ENCODE measurements at places on chromosomes 6 and 20.

DNA sequence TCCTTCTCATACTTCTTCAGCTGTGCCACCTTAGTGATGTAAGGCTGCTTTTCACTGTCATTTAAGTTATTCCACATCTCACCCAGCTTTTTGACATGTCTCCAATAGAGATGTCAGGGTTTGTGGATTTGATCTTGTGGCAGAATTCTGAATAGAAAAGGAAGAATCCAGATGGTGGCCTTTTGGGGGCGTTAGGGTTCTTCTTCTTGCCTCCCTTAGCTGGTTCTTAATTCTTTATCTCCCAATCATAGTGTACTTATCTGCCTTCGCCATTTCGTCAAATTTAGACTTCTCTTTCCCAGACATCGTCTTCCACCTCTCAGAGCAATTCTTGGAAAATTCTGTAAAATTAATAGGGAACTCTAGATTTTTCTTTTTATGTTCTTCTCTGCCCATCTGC is 422.9 kb downstream of the GJA1 start:
- DNase-seq: no peak

DNA sequence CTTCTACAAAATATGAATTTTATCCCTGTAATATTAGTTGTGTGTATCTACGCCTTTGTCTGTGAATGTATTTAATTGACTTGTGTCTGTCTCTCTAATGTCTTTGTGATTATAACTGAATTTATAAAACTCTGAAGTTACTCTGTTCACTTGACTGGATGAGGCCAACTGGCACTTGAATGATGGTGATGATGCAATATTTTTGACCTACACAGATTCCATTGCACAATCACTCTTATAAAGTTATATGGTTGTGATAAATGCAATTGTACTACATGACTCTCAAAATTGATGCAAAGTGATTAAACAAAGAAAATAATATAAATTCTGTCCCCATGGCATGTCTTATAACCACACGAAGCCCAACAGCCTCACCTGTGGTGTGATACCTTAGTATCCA is 287.3 kb upstream of the PLN start:
- DNase-seq: no peak

GRCh38 chr6:36089048-36089447 is 41.3 kb upstream of the MAPK13 start:
- no peak for DNase-seq

DNA sequence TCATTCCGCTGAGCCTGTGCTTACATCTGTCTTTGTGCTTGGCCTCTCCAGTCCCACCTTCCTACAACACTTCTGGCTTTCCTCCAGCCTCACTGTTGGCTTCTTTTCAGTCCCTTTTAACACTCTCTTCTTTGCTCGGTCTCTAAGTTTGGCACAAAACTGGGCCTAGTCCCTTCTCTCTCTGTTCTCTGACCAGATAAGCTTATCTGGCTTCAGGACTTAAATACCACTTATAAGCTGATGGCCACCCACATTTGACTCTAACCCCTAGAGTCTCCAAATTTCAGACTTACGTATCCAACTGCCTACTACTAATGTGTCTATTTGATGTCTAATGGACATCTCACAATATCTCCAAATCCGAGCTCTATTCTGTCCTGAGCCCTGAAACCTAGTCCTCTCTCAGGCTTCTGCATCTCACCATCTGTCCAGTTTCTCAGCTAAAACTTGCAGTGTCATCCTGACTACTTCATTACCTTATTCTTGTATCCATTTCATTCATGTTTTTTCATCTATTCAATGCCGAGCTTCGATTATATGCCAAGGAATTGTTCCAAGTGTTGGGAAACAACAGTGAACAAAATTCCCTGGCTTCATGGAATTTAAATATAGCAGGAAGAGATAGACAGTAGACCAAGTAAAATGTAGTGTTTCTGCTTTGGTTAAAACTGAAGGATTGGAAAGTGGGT is 40.1 kb downstream of the TBPL1 start:
- DNase-seq: no peak

- DNase-seq: no peak
Observed at GRCh38 chr6:147384029-147384428, 124.5 kb upstream of the SAMD5 start.

DNA sequence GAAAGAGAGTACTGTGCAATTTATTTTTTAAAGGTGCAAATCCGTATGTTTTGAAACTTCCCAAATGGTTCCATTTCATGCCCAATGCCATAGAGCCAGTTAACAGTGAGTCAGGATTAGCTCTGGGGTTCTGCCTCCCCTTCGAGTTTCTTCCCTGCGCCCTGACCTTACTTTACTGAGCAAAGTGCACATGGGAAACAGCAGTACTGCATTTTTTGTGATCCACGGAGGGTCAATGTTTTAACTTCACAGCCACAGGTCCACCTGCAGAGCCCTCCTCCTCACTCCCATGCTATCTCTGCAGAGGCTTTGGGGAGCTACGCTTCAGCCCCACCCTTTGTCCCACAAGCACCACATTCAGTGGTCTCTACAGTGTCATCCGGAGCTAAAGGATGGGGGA is 44.0 kb upstream of the CNKSR3 start:
- no peak for DNase-seq

DNA sequence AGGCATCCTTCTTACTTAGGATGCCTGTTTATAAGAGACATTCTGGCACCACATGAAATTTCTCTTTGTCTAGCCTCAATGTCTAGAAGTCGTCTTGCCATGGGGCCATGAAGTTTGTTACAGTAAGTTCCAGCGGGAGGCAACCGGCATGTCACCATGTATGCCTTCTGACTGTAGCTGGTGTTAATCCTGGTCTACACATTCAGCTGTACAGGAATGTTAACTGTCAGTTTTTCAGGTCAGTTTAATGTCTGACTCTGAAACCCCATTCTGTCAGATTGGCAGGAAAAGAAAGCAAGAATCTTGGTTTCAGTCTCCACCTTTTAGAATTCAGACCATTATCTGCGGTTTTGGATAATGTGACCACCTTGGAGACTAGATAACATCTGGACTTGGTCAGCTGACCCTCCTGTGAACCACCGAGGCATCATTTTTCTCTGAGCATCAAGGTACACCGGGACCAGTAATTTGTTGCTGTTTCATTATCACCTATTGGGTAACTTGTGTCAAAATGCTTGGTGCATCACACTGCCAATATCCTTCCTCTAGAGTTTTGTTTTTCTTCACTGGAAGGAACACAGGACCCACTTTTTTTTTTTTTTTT is 228.7 kb downstream of the DOK5 start:
- DNase-seq: no peak

- no peak for DNase-seq
Observed at GRCh38 chr6:53581856-53582255, 37.0 kb upstream of the GCLC start.

GRCh38 chr20:20498076-20498861 is 130.4 kb downstream of the INSM1 start:
- DNase-seq: no peak

DNA sequence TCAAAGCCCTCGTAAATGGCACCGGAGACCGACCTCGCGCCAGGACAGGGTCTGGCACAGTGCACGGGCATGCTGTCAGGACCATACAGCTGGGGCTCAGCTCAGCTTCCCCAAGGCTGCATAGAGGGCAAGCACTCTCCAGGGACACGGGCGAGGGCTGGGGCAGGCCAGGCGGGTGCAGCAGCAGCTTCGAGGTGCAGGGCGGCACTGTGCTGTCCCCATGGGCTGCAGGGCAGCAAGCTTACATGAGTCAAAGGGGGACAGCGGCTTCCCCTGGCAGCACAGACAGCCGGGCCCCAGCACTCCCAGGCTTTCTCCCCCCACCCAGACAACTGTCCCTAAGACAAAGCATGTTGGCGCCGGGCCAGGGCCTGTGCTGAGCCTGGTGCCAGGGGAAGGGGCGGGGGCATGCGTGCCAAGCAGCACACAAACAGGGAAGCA is 25.7 kb downstream of the PSMG4 start:
- DNase-seq: no peak

- DNase-seq: no peak
Observed at GRCh38 chr6:165825256-165825815, 162.3 kb upstream of the PDE10A start.

DNA sequence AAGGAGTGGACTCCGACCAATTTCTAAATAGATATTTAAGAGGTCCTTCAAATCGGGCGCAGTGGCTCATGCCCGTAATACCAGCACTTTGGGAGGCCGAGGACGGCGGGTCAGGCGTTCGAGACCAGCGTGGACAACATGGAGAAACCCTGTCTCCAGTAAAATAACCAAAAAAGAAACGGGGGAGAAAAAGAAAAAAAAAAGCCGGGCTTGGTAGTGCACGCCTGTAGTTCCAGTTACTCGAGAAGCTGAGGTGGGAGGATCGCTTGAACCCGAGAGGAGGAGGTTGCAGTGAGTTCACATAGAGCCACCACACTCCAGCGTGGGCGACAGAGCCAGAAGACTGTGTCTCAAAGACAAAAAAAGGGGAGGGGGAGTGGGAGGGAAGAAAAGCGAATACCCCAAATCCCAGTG is 53.3 kb upstream of the HFE start:
- DNase-seq: peak; percentile 81

- no peak for DNase-seq
Observed at GRCh38 chr20:44208770-44209169, 1.8 kb downstream of the OSER1 start.

DNA sequence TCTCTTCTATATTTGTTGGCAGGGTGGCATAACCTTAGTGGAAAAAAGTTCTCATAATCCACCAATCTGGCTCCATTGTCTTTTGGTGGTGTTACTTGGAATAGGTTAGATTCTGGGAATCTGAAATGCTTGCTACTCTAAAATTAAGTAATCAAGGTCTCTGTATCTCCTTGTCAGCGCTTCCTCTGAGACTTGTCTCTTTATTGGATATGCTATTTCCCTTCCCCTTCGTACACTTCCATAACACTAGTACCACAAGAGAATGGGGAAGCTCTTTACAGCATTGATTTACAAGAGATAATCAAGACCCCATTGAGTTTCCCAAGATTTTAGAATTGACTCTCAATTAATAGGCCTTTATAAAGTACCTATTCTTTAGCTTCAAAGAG is 280.2 kb downstream of the ADGB start:
- DNase-seq: no peak

DNA sequence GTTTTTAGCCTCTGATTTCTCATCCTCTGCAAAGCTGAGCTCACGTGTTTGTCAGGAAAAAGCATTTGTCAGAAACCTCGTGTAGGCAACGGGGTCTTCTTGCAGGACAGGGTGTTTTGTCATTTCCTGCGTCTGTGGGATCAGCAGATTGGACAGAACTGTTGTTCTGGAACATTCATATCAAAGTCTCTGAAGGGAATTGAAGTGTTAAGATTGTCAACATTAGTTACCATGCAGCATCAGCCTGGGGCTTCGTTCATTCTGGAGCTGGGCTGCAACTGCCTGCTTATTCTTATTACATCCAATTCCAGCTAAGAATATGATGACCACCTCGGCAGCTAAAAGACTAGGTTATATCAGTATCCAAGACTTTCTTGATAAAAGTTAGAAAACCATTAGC is 71.0 kb upstream of the RALGAPA2 start:
- no peak for DNase-seq
